ENCODE measurements at places on chromosomes 4 and X. TPM values are rescaled to one million over a fixed set of nuclear protein-coding genes. Genes with fewer than 3 reads are reported as not detected.

The GALNTL6 gene
- total RNA-seq, result 2.0 TPM

The SPON2 gene
- 56.4 TPM for total RNA-seq

The F9 gene
- total RNA-seq, result not detected

The AMBN gene
- total RNA-seq, result 0.14 TPM

The NUDT11 gene
- 17.1 TPM for total RNA-seq

The TMPRSS11D gene
- total RNA-seq, result not detected

The TLR10 gene
- total RNA-seq, result not detected

The ATP8A1 gene
- 13.0 TPM for total RNA-seq

The CHIC2 gene
- total RNA-seq, result 23.3 TPM

The CT47A7 gene
- not detected for total RNA-seq

The APLN gene
- 0.33 TPM for total RNA-seq

The NDNF gene
- total RNA-seq, result 8.6 TPM

The MAP7D2 gene
- 1.3 TPM for total RNA-seq

The FATE1 gene
- total RNA-seq, result not detected

The PLS3 gene
- 443 TPM for total RNA-seq

The PABPC4L gene
- total RNA-seq, result 14.8 TPM

The TEX13B gene
- total RNA-seq, result not detected

The CNGA2 gene
- not detected for total RNA-seq

The MAGEA8 gene
- not detected for total RNA-seq

The TMSB15C gene
- total RNA-seq, result 16.9 TPM

The CLCN5 gene
- 52.0 TPM for total RNA-seq

The ALPK1 gene
- 26.3 TPM for total RNA-seq

The IL1RAPL2 gene
- total RNA-seq, result 0.54 TPM

The ZNF630 gene
- 5.8 TPM for total RNA-seq

The RWDD4 gene
- total RNA-seq, result 14.8 TPM

The PPARGC1A gene
- total RNA-seq, result 3.7 TPM

The ARHGAP36 gene
- total RNA-seq, result not detected

All from mesothelial cell of epicardium (in vitro differentiated cells).